Type B pancreatic cell (in vitro differentiated cells): ENCODE measurements at places on chromosomes 5 and 9. TPM values are rescaled to one million over a fixed set of nuclear protein-coding genes. Genes with fewer than 3 reads are reported as not detected.

DNA sequence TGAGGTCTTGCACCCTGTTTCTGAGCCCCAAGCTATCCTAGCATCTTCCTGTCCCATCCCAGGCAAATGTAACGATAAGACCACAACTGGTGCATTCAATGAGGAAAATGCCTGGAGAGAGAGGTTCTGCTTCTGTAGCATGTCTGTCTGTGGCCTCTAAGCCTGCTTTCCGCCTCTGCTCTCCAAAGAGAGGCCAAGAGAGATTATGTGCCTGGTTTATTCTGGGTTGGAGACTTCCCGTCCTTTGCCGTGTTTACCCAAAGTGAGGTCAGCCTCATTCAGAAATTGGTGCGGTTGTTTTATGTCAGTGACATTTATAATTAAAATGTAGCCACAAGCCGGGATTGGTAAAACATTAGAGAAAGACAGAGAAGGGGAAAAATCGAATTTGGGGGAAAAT, 77.8 kb downstream of the FGF1 start:
- DNase-seq, result no peak

DNA sequence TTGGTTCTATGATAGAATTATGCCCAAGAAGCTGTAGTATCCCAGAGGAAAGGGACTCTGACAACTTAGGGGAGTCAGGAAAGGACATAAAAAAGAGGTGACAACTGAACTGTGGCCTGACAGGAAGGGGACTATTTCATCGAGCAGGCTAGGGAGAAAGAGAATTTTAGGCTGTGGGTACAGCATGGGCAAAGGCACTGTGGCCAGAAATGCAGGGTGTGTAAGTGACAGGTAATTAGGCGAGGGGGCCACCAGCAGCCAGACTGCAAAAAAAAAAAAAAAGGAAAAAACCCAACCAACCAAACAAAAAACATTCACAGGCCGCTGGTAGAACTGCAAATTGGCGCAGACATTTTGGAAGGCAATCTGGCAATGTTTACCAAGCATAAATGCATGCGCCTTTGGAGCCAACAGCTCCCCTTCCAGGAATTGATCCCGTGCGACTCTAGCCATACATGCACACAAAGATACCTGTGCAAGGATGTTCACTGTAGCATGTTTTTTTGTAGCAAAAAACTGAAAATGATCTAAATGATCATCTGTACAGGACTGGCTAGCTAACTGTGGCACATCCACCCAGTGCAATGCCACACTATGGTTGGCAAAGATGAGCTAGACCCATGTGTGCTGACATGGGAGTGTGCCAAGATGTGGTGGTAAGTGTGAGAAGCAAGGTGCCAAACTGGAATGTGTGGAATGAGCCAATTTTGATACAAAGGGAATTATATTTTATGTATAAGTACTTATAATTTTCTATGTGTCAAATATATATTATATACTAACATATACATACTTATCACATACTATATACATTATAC, 1.1 kb downstream of the EIF4E1B start:
- no peak for DNase-seq

DNA sequence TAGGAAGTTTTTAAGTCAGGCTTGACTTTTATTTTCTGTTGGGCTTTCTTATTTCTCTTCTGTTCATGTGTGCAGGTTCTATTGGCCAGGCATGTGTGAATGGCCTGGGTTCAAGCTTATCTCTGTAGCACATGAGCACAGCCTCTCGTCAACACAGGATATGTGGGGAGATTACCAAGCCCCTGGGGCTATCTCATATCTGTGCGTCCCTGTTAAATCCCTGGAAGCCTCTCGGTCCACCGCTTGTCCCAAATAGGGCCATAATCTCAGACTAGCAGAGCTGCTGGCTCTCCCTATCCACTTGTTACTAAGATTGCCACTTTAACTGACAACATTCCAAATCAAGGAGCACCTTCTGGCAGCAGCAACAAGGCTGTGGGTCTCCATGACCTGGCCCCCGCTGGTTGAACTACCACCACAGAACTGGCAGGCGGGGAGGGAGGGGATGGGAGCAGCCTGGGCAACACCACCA, 28.4 kb upstream of the EBF1 start:
- no peak for DNase-seq

NIPSNAP3A gene
- total RNA-seq, result 17.1 and 25.6 TPM in 2 replicates
